ENCODE measurements at places on chromosomes 12 and 14.

DNA sequence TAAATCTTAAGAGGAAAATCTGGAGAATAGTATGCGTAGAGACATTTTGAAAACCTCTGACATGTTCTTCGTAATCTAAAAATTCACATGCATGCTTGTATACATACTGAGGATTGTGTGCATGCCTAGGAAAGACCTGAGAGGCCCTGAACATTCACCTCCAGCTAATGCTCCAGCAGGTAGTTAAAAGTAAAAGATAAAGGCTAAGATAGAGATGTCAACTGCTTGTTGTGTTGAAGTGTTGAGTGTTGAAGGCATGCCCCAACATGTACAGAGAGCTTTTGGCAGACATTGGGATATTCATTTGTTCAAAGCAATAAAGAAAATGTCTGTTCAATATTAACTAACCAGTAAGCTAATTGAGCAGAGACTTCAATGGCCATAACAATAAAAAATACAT, 118.6 kb upstream of the SYT1 start:
- no peak for DNase-seq

- DNase-seq = no peak
Observed at GRCh38 chr12:24553259-24553658, 395.6 kb downstream of the BCAT1 start.

DNA sequence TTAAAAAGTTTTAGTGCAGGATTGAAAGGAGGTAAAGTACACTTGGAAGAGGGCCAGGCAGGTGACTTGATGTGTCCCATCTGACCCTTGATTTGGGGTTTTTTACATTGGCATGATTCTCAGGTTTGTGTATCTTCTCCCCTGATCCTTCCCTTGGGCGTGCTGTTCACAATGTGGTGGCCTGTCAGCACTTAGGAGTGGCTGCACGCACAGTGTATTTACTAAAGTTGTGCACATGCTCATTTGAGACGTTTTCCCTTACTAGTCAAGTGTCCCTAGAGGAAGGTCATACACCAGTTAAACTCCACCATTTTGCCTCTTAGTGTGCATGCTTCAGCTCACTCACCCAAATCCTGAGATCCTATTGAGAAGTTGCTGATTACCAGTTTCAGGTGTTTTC, 145.7 kb upstream of the PLEKHA5 start:
- no peak for DNase-seq

DNA sequence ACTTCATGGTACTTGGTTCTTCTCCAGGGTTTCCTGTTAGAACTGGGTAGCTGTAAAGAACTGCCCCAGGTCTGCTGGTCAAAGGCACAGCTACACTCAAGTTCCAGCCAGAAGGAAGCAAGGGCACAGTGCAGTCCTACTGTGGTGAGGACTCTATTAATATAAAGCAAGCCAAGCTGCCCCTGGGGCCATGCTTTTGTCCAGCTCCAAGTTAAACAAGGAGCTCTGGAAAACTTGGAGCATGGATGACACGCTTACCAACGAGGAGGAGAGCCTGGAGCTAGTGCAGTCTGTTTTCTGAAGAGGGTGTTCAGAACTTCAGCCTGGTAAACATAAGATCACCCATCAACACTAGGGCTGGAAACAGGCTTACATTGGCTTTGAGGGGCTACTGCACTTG, 4.0 kb downstream of the FZD10 start:
- no peak for DNase-seq

- DNase-seq = no peak
Observed at GRCh38 chr12:101919447-101919846, 42.1 kb downstream of the DRAM1 start.

All from suppressor macrophage (primary cell).